ENCODE measurements at places on chromosomes 5 and 9.

DNA sequence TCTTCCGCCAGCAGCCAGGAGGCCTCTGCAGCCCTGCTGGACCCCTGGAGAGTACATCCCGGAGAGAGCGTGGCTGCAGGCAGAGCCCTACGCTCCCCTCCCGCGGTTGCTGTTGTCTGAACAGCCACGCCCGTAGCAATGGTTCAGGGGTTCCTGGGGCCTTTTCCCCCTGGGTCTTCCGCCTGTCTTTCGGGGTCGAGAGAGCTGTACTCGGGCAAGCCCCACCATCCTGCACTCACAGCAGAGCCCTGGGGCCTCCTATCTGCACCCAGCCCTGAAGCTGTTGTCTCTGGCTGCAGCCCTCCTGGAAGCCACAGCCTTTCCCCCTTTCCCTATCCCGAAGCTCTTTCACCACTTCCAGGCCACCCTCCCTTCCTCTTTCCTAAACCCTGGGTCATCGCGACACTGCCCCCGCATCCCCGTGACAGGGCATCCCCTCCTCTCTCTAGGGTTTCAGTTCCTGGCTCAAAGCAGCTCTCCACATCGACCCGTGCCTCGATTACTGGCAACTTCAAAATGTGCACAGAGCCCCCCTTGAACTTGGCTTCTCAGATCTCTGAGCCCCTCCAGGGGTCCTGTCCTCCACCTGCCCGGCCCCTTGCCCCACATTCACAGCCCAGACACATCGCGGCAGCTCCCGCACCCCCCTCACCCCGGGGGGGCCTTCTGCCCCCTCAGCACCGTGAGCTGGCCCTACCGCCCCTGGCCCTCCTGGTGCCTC, 43.9 kb upstream of the CEP72 start:
- no peak for DNase-seq

DNA sequence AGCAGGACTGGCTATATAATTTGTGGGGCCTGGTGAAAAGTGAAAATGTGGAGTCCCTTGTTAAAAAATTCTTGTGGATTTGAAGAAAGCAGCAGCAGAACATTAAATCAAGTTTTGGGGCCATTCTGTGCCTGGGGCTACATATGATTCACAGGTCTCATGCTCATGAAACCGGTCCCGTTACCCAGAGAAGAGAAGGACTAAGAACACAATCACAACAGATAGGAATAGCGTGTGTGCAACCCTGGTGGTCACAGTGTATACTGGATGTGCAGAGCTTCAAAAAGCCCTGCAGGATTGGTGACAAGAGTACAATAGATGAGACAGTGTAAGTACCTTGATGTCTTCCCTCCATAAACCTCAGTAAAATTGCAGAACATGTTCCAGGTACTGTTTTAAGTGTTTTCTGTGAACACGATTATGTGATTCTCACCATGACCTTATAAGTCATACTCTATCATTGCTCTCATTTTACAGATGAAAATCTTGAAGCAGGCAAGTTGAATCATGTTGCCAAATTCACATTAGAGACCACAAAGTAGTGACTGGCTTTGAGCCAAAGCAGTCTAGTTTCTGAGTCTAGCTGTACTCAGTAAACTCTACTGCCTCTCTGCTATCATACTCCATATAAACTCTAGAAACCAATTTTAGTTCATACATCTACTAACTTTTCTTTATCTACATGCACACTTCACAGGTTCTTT, 636.5 kb downstream of the TAF11L14 start:
- no peak for DNase-seq

DNA sequence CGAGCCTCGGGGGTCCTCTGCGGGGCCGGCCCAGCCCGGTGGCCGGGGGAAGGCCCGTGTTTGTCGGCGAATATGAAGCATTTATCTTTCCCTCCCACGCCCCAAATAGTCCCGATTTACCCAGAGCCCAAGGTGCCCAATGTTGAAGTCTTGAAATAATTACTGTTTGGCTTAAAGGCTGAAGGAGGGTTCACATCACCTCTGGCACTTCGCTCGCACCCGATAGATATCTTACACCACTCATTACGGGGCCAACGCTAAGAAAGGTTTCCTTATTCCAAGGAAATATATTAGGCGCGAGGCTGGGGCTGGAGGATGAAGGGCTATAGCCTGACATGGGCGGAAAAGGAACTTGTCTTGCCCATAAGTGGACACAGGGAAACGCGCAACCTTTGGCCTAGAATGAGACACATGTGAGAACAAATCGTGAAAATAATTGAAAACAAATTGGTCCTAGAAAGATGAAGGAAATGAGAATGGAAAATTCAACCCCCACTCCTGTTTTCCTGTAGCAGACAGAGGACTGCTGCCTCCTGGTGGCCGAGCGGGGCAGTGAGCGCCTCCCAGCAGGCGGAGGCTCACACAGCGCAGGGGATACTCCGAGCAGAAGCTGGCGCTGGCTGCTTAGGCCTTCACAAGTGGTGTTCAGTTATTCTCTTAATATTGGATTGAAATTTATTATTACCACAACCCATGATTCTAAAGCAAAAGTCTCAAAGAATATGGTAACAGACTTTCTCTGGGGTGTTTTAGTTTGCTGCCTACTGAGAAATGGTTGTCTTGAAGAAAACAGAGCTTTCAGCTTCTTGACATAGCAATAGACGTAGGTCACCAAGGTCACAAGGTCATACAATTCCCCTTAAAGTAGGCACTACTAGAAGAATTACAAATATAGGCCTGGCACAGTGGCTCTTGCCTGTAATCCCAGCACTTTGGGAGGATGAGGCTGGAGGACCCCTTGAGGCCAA, 7.9 kb downstream of the CCL21 start:
- peak; percentile 91 for DNase-seq

- no peak for DNase-seq
Observed at GRCh38 chr5:136012041-136012804, 16.6 kb upstream of the TGFBI start.

GRCh38 chr5:1985781-1986180, 103.1 kb upstream of the IRX4 start:
- DNase-seq, result no peak

DNA sequence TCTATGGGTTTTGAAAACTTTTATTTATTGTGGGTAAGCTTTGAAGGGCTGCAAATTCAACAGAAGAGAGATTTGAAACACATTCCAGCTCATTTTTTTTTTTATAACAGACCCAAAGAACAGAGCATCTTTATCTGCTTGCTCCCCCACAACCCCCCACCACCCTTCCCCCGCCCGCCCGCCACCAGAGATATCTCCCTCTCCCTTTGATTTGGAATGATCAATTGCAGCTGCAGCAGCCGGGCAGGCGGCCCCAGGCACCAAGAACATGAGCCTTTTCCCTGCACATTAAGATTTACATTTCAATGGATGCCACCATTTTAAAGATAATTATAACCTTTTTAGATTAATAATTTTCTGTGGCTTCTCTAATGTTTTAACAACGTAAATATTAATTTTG, 510.9 kb downstream of the ZNF608 start:
- no peak for DNase-seq

- no peak for DNase-seq
Observed at GRCh38 chr5:107937204-107937603, 266.5 kb upstream of the EFNA5 start.

DNA sequence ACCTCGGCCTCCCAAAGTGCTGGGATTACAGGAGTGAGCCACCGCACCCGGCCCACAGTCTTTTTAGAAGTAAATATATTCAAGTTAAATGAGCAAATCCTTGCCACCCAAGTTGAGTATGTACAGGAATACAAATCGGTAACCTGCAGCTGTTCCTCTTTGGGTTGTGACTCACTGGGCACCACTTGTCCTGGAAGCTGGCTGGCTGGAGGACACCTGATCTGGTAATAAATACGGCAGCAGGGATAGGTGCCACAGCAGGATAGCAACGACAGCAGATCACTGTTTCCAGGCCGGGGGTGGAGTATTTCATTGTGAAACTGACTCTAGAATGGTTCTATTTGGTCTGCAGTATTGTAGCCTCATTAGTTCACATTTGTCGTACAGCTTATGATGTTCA, 35.7 kb upstream of the SLC36A2 start:
- DNase-seq, result no peak

DNA sequence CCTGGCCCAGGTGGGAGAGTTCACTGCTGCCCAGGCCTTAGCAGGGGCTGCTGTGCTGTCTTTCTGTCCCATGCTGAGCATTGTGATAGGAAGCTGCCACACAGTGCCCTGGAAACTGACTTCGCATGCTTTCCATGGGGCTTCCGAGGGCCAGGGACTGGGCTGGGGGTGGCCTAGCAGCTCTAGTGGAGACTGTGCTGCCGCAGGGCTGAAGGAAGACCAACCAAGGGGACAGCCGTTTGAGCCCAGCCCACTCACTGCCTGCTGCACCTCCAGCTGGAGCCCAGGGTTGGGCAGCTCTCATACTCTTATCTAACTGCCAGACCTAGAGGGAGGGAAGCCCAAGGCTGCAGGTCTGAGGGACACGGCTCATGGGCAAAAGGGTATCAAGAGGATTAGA, 79.2 kb downstream of the RGS3 start:
- DNase-seq, result peak; percentile 45

- no peak for DNase-seq
Observed at GRCh38 chr5:116358911-116359418, 215.7 kb downstream of the SEMA6A start.

- no peak for DNase-seq
Observed at GRCh38 chr9:131735238-131736128, 4.4 kb downstream of the RAPGEF1 start.

- DNase-seq, result no peak
Observed at GRCh38 chr9:119157196-119157595, 212.0 kb downstream of the BRINP1 start.

DNA sequence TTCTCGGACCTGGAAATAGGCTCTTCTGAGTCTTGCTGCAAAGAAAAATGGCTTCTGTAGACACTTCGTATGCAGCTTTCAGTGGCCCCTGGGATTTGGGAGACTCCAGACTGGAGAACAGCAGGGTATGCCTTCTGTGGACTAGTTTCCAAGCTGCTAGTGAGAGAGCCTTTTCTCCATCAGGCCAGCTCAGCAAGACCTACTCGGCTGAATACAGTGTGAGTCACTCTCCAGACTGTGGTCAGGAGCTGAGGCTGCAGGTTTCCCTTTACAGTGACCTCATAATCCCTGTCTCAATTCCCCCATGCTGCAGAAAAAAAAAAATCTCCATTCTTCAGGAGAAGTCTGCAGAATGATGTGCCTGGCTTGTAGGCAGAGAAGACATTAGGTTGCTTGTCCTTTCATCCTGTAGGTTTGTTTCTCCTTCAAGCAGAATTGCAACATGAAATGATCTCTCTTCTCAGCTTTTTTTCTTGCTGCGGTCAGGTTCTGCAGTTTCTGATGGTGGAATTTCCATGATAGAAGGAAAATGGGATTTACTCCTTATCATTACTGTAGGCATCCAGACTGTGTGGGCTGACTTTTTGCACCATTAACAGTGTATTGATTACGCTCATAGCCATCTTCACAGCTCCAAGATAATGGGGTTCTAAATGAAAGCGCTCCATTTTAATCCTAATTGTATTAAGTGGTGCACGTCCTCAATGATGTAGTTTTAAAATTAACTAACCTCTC, 78.3 kb upstream of the TNFSF8 start:
- no peak for DNase-seq

- DNase-seq, result no peak
Observed at GRCh38 chr9:126430124-126430523, 103.5 kb downstream of the MVB12B start.

GRCh38 chr9:93182572-93182971, 1.4 kb upstream of the WNK2 start:
- DNase-seq, result peak; percentile 71

- DNase-seq, result no peak
Observed at GRCh38 chr9:16532681-16533450, 337.6 kb downstream of the BNC2 start.

DNA sequence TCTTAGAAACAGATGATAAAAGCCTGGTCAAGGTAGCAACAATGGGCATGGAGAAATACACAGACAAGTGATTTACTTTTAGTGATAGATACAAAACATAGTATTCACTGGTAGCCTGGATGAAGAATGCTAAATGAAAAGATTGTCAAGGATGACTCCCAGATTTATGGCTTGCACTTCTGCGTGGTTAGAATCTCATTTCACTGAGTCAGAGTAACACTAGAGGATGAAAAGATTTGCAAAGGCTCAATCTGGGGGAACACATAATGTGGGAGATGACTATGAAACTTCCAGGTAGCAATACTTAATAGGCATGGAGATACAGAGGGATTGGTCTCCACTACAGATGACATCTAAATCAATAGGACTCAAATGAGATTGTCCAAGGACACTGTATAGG, 38.4 kb downstream of the AGTPBP1 start:
- DNase-seq, result no peak

DNA sequence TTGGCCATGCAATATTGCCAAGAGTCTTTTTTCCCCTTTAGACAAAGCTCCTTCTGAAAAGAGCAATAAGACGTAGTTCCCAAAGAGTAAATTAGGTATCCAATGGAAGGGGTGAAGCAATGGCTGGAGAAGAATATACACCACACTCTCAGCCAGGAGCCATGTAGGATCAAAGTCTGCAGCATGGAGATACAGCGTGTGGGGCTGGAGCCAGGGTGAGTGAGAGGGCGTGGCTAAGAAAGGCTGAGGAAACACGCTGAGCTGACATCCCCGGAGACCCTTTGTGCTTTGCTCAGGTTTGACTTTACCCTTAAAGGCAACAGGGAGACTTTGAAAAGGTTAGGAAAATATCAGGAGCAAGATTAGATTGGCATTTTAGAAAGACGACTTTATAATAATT, 87.1 kb upstream of the ELL2 start:
- DNase-seq, result no peak

DNA sequence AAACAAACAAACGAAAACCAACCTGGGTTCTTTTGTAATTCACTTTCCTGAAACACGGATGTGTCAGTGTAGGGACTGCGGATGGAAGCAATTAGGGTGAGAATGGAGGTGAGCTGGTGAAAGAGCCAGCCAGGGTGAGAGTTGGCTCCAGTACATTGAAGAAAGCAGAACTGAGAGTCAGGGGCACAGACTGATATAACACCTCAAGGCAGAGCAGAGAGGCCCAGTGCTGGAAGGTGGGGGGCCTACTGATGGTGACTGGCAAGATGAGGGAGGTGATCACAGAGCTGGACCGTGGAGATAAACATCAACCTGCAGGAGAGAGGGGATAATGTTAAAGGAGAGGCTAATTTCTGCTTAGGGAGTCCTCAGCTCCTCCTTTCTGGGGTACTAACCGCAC, 221.1 kb downstream of the MAN2A1 start:
- no peak for DNase-seq

DNA sequence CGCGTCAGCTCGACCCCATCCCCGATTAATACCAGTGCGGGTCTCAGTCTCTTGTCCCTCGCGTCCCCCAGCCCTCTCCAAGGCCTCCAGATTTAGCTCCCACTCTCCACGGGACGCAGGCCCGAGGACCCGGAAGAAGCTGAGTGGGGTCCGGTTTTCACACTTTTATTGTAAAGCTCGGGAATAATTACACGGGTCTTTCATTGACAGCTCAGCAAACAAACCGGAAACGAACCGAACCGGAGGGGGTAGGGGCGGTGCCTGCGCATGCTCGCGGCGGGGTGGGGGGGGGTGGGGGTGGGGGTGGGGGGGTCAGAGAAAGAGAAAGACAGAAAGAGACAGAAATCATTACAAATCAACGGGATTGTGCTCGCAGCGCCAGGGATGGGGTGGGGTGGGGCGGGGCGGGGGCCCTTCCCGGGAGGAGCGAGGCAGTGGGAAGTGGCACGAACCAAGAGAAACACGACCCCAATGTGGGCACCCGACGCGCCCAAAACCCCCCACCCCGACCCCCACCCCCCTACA, 27.9 kb downstream of the PCDH1 start:
- no peak for DNase-seq

All from left ventricle myocardium superior (tissue), 1 donor.